ENCODE measurements at places on chromosomes 7 and 10.

DNA sequence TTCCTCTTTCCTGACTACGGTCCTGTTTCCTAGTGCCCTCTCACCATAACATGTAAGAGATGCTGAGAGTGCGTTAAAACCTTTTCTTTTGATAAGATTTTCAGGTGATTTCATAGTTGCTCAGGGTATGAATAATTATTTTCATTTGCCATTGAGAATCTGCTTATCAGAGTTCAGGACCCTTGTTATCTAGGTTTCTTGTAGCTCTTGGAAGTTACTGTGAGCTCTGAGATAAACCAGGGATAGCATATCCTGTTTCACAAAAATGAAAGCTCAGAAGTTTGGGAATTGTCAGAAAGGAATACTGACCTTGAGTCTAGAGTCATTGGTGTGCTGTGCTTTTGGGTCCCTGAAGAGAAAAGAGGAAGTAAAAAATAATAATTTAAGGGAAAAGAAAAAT lies 76.8 kb upstream of the PRKG1 start:
- no peak for DNase-seq

- no peak for DNase-seq
Observed at GRCh38 chr7:14065286-14065685, 75.8 kb upstream of the ETV1 start.

DNA sequence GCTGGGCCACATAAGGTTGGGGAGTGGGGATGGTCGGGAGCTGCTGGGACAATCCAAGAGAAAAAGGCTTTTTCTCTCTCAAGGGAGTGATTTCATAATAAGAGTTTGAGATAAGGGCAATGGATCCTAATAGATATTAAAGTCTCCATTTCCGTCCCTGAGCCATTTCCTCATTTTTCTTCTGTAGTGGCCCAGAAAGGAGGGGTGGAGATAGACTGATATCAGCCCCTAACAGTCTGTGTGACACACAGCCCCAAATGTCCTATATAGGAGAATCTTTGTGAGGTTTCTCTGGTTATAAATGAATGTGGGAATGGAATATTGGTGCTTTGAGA lies 35.2 kb downstream of the PRSS2 start:
- DNase-seq, result no peak

DNA sequence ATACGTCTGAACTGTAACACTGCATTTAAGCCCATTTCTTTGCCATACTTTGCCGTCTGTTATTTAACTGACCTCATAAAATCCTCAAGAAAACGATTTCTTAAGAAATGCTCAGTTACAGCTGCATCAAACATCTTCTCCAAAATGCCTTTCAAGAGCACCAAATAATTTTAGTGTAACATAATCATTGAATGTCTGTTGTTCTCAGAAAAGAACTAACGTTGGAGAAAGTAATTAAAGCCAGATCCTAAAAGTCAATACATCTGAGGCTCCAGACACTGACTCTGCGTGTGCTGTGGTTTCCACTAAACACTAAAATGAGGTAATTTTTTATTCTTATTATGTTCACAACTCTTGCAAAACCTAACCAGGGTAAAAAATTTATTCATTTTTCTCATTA lies 63.7 kb upstream of the LRRC17 start:
- peak; percentile 65 for DNase-seq

GRCh38 chr10:132242103-132242840 lies 55.5 kb downstream of the DPYSL4 start:
- no peak for DNase-seq

- DNase-seq, result no peak
Observed at GRCh38 chr10:62426086-62426485, 51.9 kb downstream of the ZNF365 start.

DNA sequence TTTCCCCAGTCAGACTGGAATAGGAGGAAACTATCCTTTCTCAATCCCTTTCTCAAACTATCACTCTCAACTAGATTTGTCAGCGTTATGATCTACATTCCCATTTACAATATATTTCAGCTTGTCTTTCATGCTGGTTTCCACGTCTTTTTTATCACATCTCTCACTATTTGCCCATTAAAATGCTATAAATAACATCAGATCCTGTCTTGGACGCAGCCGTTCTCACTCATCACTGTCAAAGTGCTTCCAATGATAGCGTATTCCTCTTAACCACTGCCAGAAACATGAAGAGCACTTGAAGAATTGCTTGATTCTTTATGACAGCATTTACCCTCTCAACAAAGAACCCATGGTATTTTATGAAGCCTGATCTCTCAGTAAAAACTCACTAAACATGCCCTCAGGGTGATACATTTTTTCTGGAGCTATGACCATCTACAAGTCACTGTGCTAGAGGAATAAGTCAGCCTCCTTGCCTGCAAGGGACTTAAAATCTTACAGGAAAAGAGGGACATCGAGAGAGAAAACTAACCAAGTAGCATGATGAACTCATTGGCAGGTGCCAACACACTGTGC lies 205.6 kb upstream of the PFKP start:
- DNase-seq, result no peak

GRCh38 chr7:4833691-4834600 lies 27.9 kb downstream of the PAPOLB start:
- DNase-seq, result no peak

GRCh38 chr7:142500366-142500765 lies 242.5 kb upstream of the PRSS58 start:
- DNase-seq, result no peak

GRCh38 chr7:16046041-16046440 lies 359.6 kb upstream of the MEOX2 start:
- DNase-seq, result no peak

- DNase-seq, result no peak
Observed at GRCh38 chr7:141074997-141075396, 1.1 kb downstream of the TMEM178B start.

GRCh38 chr7:123824754-123825067 lies 20.3 kb upstream of the HYAL4 start:
- DNase-seq, result no peak

DNA sequence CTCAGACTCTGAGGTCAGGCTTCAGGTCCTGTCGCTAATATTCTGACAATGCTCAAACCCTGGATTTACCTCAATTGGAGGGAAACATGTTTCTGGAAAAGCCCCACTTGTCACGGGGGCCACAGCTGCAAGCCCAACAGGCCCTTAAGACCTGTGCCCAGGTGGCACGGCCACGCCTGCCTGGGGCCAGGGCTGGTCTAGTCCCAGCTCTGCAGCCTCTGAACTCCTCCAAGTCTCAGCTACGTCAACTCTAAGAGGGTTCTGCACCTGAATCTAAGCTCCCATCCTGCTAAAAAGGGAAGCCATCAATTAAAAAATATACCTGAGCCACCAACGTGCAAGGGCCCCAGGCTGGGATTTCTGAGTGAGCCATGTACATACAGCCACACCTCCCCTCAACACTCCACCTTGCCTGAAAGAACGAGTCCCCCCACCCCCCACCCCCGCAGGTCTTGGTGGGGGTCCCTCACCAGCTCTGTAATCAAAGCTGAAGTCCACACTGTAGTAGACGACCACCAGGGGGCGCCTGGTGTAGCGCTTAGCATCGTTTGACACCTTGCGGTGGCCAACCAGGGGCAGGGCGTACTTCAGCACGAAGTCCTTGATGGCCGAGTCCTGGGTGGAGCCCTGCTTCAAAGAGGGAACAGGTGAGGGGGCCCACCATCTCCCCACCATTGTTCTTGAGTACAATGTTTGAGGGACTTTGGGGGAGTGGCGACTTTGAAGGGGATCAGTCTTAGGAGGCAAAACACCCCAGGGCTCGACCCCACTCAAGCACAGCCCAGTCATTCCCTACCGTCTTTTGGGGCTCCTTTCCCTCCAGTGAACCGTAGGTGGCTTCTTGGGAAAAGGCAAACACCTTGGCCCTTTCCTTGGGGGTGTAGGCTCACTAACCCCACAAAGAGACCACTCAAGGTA lies 22.6 kb downstream of the PDIA4 start:
- no peak for DNase-seq

DNA sequence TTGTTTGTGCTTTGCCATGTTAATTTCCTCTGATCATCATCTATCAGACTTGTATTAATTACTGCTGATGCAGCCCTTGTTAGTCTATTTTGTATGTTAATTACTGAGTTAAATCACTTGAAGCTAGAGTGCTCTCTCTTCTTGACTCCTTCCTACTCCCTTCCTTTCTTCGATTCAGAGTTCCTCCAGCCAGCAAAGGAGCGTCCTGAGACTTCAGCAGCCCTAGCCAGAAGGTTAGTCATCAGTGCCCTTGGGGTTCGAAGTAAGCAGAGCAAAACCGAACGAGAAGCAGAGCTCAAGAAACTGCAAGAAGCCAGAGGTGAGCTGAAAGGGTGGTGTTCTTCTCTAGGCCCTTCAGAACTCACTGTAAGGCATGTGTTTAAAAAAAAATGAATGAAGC lies 32.1 kb downstream of the LOXL4 start:
- DNase-seq, result no peak

DNA sequence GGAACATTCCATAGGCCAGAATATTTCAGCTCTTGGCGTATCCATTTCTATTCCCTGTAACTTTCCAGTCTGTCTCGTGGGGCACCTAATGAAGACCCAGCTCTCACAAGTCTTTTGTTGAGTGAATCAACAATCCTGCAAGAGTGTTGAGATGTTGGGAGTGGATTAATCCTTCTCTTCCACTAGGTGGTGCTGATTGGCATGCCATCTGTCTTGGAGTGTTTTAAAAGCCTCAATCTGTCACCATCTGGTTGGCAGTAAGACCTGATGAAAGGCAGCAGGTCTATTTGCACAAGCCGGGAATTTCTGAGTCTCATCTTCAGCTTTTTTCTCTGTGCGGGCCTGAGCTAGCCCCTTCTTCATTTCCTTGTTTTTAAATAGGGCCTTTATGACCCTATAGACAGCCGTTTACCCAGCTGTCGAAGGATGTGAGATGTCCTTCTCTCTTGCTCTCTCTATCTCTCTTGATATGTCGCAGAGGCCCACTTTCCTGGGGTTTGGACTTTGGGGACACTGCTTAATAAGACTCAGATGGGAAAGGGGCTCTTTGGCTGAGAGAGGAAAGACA lies 180.5 kb downstream of the ZNF365 start:
- no peak for DNase-seq
